ENCODE measurements at places on chromosomes 7 and 10. TPM values are rescaled to one million over a fixed set of nuclear protein-coding genes. Genes with fewer than 3 reads are reported as not detected.
A peak's percentile ranks its signal among the peaks of the same experiment; 100 is the strongest.

GRCh38 chr10:119853574-119853973 lies 19.1 kb downstream of the MCMBP start:
- no peak overlapping the region for H3K4me3 ChIP-seq
- H3K36me3 ChIP-seq, result peaks cover 3% of the 10 kb centered on the region
- DNase-seq, result no peak
- H3K4me1 ChIP-seq, result no peaks in the 10 kb centered on the region
- H3K27ac ChIP-seq, result no peak overlapping the region
- no peaks in the 10 kb centered on the region for H3K27me3 ChIP-seq

DNA sequence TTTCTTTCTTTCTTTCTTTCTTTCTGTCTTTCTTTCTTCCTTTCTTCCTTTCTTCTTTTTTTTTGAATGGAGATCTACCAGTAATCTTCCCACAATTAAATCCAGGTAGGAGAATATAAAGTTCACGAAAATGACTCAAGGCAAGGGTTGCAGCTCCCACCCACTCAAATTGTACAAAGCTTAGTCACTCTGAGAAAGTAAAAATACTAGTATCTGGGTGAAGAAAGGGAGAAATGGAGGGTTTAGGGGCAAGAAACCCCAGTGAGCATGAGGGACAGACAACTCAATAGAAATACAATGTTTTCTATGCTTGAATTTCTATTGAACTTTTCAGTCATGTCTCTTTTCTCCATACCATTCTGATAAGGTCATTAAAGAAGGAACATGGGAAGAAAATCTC lies 200.8 kb downstream of the GATA3 start:
- H3K27ac ChIP-seq, result no peak overlapping the region
- H3K4me1 ChIP-seq, result no peaks in the 10 kb centered on the region
- no peaks in the 10 kb centered on the region for H3K36me3 ChIP-seq
- no peaks in the 10 kb centered on the region for H3K27me3 ChIP-seq
- DNase-seq, result no peak

DNA sequence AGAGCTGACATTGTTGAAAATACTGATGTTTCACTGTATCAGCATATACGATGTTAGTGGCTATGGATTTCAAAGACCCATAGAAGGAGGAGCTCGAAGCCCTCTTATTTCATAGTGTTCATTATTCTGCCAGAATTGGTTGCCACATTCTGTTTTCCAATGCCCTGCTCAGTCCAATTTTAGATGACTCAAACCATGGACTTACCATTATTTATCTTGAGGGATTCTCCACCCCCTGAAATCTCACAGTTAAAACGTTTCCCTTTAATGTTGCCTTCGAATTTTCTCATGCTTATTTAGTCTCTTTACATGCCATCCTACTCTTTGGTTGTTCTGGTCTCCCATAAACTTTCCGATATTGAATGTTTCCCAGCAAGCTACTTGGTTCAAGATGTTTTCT lies 264.5 kb downstream of the HDAC9 start:
- no peak overlapping the region for H3K4me3 ChIP-seq
- DNase-seq, result no peak
- H3K36me3 ChIP-seq, result no peaks in the 10 kb centered on the region
- H3K4me1 ChIP-seq, result no peaks in the 10 kb centered on the region
- no peaks in the 10 kb centered on the region for H3K27me3 ChIP-seq
- no peak overlapping the region for H3K27ac ChIP-seq

Gene BLNK
- 4.5 TPM for polyA plus RNA-seq

Gene TAS2R5
- 1.6 TPM for polyA plus RNA-seq

DNA sequence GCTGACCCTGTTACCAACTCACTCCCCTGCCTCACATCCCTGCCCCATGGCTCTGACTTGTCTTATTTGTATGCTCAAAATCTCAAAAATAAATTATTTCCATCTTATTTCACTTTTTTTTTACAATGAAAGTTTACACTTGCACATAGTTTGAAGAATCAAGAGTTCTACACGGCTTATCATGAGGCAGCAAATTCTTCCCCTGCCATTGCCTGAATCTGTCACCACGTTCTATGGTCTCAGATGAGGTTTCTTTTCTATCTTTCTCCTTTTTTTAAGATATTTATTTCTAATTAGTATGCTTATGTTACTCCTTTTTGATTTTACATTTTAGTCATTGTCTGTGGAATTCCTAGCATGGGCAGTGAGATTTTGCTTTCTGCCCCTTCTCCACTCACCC lies 28.4 kb downstream of the ARHGAP22 start:
- DNase-seq, result no peak
- no peak overlapping the region for H3K27ac ChIP-seq
- no peak overlapping the region for H3K4me3 ChIP-seq
- no peaks in the 10 kb centered on the region for H3K27me3 ChIP-seq
- H3K4me1 ChIP-seq, result no peaks in the 10 kb centered on the region

- peak overlapping the region; percentile 64 for H3K4me3 ChIP-seq
- no peaks in the 10 kb centered on the region for H3K27me3 ChIP-seq
- H3K36me3 ChIP-seq, result no peaks in the 10 kb centered on the region
Observed at GRCh38 chr7:65239707-65240352, 133.8 kb upstream of the ZNF92 start.

DNA sequence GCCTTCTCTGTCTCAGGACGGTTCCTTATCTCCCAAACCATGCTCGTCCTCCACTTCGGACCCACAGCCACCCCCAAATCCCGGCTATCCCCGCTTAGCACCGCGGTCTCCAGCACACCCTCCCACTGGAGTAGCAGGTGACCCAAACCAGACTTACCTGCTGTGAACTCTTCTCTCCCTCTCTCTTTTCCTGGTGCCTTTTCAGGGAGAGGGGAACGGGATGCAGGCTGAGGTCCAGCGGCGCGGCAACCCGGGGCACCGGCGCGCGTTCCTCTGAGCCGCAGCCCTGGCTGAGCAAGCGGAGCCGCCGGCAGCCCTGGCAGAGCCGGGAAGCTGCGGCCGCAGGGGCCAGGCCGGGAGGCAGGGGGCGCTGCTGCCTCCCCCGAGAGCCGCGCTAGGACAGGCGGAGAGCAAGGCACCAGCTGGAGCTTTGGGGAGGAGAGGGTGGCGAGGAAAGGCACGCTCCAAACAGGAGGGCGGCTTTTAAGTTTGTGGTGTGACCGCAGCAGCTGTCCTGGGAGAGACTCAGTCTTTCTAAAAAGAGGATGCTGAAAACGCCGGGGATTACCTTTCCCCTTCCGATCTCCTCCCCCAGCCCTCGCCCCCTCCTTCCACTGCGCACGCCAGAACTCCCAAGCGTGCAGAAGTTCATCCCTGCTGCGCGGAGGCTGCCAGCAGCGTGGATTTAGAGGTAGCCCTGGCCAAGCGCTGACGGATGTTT lies at the start of gene SEMA3D:
SEMA3D (minus strand) TSS at position 536 of the 721 bp plus-strand sequence. CDS start 65,165 bp downstream, outside the sequence.
- no peaks in the 10 kb centered on the region for H3K36me3 ChIP-seq
- H3K4me1 ChIP-seq, result peaks cover 4% of the 10 kb centered on the region
- peak; percentile 83 for DNase-seq
- H3K27ac ChIP-seq, result peak within 1 kb of the TSS; percentile 79
- H3K27me3 ChIP-seq, result no peaks in the 10 kb centered on the region

Gene LAMB4
- 2.8 TPM for polyA plus RNA-seq

DNA sequence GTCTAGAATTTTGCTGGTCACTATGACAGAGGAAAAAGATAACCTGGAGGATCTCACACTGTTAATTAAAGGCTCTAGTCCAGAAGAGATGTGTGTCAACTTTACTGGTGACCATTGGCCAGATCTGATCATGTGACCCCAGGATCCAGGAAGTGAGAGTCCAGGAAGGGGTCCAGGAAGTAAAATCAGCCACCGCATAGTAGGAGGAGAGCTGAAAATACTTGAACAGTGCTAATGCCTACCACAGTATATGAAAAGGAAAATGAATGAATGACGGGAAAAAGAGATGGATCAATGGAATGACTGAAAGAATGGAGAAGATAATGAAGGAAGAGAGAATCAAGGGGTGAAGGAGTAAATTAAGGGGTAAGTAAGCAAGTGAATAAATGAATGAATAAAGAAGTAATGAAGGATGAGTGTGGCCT lies 415.3 kb downstream of the RPS24 start:
- no peak overlapping the region for H3K27ac ChIP-seq
- no peaks in the 10 kb centered on the region for H3K36me3 ChIP-seq
- H3K27me3 ChIP-seq, result no peaks in the 10 kb centered on the region
- no peak overlapping the region for H3K4me3 ChIP-seq
- peaks cover 8% of the 10 kb centered on the region for H3K4me1 ChIP-seq
